ENCODE measurements at places on chromosomes 6 and 20.

DNA sequence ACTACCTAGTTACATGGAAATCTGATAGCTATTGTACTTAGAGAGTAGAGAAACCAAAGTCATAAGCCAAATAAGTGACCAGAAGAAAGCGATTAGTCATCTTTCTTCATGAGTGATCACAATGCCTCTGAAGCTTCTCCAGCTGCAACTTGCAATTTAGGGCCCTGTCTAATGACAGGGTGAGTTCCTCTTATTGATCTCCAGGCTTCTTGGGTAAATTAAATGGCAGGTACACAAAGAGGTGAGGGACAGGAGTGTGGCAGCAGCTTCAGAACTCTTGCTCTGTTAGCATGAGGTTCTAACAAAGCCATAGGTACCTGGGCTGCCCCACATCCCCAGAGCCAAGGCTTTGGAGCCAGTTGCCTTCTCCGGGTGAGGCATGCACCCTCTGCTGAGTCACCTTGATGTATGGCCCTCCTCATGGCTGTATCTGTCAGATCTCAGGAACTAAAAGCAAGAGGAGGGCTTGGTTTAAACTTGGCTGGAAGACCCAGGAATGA is 60.8 kb downstream of the PRDM1 start:
- ATAC-seq: no peak

- no peak for ATAC-seq
Observed at GRCh38 chr20:51493346-51493791, 49.1 kb downstream of the NFATC2 start.

GRCh38 chr20:5688431-5688972 is 61.7 kb upstream of the SHLD1 start:
- ATAC-seq: peak; percentile 19

GRCh38 chr6:26552640-26553188 is 14.5 kb downstream of the HMGN4 start:
- ATAC-seq: no peak

DNA sequence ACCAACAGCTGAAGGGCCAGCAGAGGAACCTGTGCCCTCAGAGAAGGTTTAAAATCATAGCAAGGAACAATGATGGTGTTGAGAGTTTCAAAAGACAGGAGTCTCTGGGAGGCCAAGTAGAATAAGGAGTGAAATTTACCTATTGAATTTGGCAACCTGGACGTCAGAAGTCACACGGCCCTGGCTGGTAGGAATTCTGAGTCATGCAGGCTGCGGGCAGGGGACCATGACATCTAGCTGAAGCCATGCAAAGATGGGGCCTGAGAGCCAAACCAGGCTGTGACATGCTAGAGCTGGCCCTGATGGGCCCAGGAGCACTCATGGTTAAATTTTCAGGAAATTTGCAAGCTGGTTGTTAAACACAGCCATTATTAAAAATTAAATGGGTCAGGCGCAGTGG is 64.0 kb upstream of the SNX9 start:
- ATAC-seq: no peak

- no peak for ATAC-seq
Observed at GRCh38 chr6:33197431-33198048, 2.9 kb downstream of the RXRB start.

- ATAC-seq: no peak
Observed at GRCh38 chr6:157428427-157429202, 47.6 kb downstream of the ZDHHC14 start.

GRCh38 chr6:141443668-141444289 is 688.9 kb upstream of the GJE1 start:
- ATAC-seq: no peak

DNA sequence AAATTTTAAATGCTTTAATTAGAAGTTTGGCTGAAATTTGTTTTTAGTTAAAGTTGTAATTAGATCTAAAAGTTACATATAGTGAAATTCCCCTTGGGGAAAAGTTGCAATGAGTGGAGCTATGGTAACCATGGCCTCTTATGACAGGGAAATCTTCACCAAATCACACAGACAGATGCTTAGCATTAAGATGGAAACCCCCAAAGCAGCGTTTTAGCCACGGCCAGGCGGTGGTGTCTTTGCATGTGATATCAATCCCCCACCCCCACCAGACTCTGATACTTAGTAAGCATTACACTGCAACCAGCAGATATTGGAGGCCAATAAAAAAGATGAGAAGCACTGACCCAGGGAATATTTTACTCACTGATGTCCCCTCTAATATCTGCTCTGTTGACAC is 75.7 kb downstream of the REPS1 start:
- ATAC-seq: no peak

DNA sequence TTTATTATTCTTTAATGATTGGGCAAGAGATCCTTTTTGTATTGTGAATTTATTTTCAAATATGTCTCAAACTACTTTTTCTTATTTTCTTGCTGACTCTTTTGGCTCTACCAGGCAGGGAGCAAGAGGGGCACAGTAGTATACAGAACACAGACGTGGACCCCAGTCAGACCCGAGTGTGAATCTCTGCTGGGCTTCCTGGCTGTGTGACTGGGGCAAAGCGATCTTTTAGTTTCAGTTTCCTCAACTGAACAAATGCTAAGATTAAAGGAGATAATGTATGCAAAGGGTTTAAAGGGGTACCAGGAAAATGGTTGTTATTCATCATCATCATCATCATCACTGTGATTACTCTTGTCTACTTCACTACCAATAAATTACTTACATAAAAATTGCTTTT is 317.5 kb downstream of the HIVEP2 start:
- ATAC-seq: no peak

DNA sequence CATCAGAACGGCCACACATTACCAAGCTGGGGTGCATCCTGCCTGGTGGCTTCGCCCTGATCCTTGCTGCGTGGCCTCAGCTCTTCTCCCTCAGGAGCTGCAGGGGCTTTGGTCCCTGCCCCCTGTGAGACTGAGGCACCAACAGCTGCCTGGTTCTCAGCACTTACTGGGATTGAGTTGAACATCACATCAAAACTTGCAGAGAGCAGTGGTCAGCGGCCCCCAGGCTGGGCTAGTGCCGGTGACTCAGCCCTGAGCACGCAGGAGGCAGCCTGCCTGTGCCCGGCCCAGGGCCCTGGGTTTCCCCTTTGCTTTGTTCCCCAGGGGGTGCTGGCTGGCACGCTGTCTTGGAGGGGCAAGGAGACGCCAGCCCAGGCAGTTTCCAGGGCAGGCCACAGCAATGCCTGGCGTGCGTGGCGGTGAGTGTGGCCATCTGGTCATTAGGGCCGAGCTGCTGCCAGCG is 63.3 kb downstream of the DLL1 start:
- no peak for ATAC-seq

- no peak for ATAC-seq
Observed at GRCh38 chr6:27494987-27495385, 22.1 kb upstream of the ZNF184 start.

DNA sequence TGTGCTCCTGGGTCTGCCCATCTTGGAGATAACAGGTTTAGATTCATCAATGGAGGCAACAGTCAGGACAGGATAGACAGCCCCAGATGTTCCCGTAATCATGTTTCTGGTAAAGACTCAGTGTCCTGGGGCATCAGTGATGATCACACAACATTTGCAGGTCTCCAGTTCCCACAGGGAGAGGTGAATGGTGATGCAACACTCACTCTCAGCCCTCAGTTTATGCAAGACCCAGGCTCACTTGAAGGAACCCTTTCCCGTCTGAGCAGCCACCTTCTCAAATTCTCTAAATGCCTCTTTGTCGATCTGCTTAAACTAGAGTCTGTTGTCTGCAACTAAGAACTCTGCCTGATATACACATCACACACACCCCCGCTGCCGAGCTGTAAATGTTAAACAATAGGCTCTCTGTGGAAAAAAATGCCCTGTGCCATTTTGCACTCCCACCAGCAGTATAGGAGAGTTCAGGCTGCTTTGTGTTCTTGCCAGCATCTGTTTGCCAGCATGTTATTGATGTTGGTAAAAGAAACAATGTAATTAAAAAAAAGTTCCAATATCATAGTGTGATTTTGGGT is 30.1 kb upstream of the SCP2D1 start:
- ATAC-seq: no peak

DNA sequence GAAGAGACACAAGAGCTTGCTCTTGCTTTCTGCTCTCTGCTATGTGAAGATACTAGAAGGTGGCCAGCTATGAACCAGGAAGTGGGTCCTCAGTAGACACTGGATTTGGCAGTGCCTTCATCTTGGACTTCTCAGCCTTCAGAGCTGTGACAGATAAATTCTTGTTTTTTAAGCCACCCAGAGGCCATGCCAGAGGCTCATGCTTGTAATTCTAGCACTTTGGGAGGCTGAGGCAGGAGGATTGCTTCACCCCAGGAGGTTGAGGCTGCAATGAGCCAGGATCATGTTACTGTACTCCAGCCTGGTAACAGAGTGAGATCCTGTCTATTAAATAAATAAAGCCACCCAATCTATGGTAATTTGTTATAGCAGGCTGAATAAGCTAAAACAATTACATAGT is 185.5 kb upstream of the SALL4 start:
- ATAC-seq: no peak

DNA sequence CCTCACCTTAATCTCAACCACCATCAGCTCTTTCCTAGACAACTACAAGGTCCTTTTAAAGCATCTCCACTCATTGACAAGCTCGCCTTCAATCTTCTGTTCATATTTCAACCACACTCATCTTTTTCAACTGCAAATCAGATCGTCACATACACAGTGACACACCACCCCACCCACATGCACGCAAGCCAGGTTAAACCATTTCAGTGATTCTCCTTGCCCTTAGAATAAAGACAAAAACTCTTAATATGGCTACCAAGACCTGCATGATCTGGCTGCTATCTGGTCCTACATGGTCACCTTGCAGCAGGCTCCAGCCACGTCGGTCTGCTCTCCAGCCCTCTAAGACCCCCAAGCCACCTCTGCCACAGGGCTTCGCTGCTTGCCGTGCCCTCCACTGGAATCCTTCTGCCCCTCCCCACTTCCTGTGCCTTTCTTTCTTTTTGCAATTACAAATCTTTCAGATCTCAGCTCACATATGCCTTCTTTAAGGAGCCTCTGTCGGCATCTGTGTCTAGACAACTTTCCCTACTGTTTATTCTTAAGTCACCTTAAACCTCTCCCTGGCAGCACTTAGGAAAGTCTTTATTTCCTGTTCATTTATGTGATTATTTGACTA is 507.3 kb upstream of the ARID1B start:
- no peak for ATAC-seq

DNA sequence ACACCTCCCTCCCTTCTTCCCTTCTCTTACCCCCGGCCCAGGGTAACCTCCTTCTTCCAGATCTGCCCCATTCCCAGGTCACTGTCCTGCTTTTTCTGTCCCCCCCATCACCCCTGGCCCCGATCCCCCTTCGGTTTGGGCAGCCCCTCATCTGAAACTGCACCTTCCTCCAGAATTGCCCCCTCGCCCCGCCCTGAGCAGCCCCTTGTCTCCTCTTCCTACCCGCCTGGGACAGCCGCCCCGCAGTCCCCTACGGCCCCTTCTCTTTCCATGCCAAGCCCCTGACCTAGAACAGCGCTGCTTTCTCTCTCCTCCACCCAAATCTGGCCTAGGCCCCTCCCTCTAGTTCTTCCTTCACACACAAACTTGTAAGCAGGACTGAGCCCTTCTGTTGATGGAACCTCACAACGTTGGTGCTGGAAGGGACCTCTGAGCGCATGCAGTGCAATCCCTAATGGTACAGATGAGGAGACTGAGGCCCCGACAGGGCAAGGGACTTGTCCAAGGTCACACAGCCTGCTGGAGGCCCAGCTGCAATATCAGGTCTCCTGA is 630 bp downstream of the PPP2R5D start:
- ATAC-seq: no peak
